ENCODE measurements at places on chromosomes 13 and 19.

DNA sequence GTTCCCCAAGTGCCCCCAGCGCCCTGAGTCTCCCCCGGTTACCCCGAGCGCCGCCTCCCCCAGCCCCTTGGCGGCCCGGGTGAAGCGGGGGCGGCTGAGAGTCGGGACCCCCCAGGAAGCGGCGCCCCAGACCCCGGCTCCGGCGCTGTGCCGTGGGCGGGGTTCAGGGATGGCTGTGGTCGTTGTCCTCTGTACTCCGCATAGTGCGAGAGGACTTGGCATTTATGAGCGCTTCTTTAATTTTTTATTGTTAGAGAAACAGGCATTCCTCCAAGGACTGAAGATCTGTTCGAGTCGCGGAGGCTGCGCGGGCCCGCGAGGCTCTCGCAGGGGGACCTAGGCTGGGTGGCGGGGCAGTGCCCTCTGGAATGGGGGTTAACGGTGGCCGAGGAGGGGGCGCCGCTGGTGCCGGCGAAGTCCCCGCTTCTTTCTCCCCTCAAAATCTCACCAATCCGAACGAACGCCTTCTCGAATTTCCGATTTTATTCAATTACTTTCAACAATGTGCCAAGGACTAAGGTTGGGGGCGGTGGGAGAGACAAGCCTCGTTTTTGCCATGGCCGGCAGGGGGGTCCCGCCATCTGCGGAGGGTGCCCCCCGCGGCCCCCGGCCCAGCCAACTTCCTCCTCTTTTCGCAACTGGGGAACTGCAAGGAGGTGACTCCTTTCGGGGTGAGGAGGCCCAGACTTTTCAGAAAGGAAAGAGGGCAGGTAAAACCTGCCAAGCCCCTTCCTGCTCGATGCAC, 596 bp upstream of the GJB2 start:
- DNase-seq: no peak

- DNase-seq: no peak
Measured at GRCh38 chr13:104408733-104409132, 1342.5 kb upstream of the SLC10A2 start.

- no peak for DNase-seq
Measured at GRCh38 chr13:59776924-59777690, 386.6 kb downstream of the DIAPH3 start.

DNA sequence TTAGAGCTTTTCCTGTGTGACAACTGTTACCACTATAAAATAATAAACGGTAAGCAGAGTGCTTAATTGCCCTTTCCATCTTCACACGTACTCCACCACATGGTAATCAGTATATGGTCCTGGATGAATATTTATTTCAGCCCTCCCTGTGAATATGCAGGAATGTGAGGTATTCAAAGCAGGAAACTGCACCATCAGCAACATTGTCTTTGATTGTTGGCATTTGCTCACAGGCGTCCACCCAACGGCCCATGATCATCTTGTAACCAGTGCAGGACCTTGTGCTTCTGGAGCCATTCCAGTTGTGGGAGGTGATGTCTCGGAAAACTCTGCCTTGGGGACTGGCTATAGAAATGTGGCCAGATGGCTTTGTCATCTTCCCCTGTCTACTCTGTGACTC, 132.6 kb downstream of the COG6 start:
- DNase-seq: no peak

DNA sequence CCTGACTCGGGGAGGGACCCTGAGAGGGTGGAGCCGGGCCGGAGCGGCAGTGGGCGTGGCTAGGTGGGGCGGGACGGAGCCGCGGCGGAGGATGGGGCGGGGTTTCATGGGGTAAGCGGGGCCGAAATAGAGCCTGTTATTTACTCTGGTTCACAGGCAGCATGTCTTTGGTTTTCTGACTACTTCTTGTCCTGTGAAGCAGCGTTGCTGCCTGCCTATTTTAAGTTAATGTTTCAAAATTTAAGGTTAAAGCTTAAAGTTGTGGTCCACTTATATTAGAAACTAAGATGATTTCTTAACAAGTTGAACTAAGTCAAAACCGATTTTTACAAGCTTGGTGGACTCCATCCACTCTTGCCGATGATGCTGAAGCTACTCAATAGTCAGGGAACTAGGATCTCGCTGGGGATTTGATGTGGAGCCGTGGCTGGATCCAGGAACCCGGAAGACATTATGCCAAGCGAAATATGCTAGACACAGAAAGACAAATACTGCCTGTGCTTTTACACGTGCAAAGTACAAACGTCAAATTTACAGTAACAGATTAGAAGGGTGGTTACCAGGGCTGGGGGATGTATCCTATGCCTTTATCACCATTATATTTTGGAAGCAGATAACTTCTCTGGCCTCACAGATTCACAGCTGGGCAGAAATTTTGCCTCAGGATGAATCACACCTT, 433 bp upstream of the ZNF616 start:
- DNase-seq: no peak

GRCh38 chr13:32176696-32177095, 138.5 kb downstream of the ZAR1L start:
- DNase-seq: no peak

DNA sequence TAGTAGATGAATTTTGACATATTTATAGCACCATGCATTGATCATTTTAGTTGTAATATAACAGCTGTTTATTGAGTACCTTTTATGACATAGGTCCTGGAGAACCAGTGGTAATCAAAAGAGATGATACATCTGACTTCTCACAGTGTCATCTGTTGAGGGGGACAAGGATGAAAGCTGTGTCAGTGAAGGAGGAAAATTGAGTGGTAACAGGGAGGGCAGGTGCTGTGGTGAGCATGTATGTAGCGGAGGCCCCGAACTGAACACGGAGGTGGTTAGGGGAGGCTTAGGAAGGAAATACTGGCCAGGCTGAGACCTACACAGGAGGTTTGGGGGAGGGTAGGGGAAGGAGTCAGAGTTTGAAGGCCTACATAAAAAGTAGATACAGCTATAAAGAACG, 199.7 kb downstream of the GGACT start:
- DNase-seq: no peak

GRCh38 chr19:39126312-39127187, 964 bp downstream of the PAK4 start:
- DNase-seq: no peak

DNA sequence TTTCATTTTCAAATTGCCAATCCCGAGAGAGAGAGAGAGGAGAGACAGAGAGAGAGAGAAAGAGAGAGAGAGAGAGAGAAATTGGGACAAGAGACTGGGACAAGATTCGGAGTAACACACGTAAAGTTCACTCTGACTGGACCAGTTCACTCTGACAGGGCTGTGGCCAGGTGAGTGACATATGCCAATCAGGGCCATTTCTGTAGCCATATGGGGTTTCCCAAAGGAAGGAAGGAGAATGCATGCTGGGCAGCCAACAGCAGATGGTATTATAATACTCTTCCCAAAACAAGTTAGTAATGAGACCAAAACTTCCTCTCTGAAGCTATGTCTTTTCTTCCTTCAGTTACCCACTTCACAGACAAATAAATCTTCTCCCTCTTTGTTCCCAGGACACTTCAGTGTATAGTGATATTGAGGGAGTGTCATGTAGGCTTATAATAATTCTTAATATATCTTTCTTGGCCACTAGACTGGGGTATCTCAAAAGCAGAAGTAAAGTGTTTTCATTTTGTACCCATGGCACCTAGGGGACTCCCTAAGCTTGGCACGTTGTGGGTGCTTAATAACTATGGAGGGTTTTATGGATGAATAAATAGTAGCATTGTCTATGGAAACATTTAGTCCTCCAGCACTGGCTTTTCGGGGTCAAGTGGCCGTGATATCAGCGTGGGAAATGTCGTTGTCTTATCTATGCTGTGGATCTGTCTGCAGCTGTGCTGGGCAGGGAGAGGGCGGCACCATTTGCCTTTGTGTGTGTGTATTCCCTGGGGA, 51.6 kb downstream of the SERP2 start:
- no peak for DNase-seq

GRCh38 chr19:6014551-6015135, 36.7 kb upstream of the RANBP3 start:
- DNase-seq: no peak

GRCh38 chr19:40744554-40745401, 5.5 kb downstream of the ACTMAP start:
- no peak for DNase-seq

GRCh38 chr19:41913538-41914423, 14.5 kb downstream of the ERFL start:
- DNase-seq: no peak

DNA sequence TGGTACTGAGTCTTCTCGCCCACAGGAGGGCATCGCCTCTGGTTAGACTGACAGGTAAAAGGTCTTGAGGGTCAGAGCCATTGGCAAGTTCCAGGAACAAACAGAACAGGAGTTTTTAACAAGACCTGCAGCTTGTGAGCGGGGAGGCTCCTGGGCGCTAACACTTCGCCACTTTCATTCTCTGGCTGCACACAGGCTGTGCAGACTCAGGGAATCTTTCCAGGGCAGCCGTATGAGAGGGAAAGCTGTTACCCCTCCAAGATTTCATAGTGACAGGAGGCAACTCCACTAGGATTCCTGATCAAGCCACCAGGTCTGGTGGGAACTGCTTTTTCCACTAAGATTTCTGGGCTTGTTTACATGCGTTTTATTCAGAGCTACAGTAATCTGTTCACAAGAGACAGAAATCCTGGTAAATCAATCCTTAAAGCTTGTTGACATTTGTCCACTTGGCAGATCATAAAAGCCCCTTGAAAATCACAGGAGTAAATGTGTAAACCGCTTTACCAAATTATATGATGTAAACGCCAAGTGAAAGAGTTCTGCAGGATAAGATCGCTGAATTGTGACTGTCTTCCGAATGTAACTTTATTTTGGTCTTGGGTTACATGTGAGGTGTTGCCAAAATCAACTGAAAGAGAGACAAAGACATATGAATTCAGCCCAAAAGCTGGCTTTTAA, 190.6 kb downstream of the MZT1 start:
- no peak for DNase-seq

DNA sequence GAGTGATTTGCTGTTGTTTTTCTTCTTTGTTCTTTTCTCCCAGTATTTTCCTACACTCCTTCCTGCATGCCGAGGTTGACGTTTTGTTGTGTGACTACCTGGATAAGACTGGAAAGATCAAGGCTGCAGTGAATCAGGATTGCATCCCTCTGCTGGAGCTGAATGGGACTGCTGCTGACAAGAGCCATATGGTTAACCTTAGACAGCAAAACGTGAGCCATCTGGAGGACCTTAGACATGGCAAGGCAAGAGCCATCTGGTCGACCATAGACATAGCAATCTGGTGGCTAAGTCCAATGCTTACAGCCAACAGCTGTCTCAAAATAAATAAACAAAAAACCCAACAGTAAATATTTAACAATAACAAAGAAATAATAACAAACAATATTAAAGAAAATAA, 42.6 kb upstream of the ZNF91 start:
- no peak for DNase-seq

DNA sequence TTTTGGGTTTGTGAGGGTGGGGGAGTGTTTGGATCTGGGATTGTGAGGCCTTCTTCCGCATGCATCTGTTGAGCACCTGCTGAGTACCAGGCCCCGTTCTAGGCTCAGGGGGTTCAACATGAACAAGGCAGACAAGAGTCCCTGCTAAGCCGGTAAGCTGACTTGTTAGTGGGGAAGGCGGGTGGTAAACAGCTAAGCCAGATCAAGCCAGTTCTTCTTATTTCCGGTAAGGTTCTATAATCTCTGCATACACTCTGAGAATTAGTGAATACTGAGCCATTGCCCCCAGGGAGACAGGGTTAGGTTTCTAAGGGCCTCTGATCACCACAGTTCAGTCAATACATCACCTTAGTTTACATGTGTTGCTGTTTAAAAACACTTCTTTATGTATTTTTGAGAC, 9.9 kb upstream of the EHD2 start:
- DNase-seq: no peak

- no peak for DNase-seq
Measured at GRCh38 chr13:37229931-37230330, 124.5 kb upstream of the CSNK1A1L start.

DNA sequence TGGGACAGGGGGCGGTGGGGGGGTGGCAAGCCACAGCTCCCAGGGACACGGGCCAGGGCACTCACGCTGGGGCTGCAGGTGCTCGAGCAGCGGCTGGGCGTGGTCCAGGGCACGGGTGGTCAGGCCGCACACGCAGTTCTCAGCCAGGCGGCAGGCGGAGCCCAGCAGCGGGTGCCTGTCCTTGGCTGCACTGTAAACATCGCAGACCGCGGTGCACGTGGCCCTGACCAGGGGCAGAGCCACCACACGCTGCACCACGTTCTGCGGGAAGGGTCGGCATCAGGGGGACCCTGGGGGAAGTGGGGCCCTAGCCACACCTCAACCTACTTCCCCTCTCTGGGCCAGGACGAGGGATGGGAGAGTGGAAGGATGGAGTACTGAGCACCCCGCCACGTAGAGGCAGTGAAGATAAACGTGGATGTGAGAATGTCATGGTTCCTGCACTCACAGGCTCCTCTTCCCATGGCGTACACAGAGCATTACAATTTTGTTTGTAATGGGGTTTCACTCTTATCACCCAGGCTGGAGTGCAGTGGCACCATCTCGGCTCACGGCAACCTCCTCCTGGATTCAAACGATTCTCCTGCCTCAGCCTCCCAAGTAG, 3.4 kb downstream of the PLIN5 start:
- no peak for DNase-seq

DNA sequence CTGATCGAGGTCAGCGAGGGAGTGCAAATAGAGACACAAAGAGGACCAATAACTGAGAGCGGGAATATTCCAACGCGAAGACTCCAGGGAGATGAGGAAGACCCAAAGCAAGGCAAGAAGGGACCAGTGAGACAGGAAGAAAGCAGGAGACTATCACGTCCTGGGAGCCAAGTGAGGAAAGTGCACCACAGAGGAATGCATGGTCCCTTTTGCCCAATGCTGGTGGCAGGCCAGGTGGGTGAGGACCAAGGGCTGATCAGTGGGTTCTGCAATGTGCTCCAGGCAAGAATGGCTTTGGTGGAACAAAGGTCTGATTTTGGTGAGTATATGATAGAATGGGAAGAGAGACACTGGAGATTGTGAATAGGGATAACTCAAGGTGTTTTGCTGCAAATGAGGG, 25.4 kb downstream of the CHST8 start:
- no peak for DNase-seq

GRCh38 chr19:2035590-2035991, 15.5 kb downstream of the MKNK2 start:
- no peak for DNase-seq

DNA sequence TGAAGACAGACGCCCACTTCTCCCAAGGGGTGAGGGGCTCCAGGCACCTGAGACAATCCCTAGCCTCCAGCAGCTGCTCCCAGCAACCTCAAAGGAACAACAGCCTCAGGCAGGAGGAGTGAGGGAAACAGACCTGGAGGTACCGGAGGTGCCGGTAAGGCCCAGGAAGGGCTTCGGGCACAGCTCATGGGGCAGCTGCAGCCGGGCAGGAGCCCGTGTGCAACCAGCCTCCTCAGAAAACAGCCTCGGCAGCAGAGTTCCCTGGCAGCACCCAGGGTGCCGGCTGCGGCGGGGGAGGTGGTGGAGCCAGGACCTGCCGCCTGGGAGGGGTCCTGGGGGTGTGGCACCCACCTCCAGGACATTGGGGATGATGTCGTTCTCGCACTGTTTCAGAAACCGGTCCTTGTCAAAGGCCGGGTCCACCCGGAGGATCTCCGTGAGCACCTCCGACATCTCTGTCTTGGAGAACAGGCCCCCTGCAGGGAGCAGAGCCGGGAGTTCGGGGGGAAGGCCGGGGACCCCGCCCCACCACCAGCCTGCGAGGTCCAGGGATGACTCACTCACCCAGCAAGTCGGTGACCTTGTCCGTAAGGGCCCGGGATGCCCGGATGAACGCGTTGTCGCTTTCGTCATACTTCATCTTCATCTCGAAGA, 6.5 kb upstream of the CTXN1 start:
- DNase-seq: no peak

GRCh38 chr19:58009666-58010301, 7.2 kb upstream of the ZNF606 start:
- peak; percentile 38 for DNase-seq

Measured in stimulated activated CD8-positive, alpha-beta memory T cell treated with anti-CD3 and anti-CD28 coated beads, Interleukin-4, amount 100 ng/mL, for 24 hours (primary cell).